ENCODE measurements at places on chromosomes 4 and X.

GRCh38 chr4:159719531-159719930, 616.7 kb downstream of the RAPGEF2 start:
- no peak for DNase-seq

GRCh38 chr4:172553216-172553615, 615.4 kb upstream of the GALNT7 start:
- DNase-seq, result no peak

DNA sequence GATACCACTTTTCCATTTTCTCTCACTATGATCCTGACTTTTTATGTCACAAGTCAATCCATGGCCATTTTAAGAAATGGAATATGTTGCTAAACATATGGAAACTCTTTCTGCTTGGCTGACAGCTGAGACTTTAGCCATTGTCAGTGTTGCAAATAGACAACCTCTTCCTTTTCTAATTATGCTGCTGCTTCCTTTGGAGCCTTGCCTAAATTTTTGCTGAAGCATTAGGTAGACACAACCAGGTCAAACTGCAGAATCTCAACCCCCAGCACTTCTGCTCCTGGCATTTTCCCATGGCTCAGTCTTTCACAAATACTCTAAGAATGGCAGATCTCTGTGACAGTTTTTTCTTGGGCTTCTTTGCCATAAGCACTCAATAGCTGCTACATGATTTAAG, 543.3 kb downstream of the GRID2 start:
- no peak for DNase-seq

DNA sequence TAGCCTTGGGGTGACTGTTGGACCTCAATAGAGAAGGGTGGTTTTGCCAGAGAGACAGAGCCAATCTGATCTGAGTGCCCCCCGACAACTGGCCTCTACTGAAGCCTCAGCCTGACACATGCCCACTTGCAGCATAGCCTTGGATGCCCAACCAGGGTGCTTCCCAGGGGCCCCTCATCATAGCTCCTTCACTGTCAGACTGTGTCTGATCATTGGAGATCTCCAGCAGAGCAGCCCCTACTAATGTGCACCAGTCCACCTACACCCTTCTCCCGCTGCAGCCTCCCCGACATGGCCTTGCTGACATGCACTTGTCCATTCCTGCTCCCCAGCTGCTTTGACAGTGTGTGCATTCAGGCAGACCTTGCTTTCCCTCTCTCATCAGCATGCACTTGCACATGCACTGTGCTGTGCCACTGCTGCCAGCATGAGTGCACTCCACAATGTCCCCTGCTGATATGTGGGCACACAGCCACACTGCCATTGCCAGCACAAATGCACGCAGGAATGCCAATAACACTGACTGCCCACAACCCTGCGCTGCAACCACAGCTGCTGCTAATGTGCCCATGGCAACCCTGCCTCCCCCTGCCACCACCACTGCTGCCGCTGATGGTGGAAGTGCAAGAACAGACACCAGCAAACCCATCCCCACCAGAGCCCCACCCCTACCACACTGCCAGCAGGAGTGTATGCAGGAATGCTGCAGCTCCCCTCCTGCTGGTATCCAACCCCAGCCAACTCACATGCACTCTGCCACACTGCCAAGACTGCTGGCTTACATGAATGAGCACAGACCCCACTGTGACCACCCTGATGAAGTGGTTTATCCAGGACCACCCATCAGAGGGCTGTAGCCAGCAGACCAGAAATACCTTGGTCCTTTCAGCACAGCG, 68.1 kb upstream of the ZMAT1 start:
- no peak for DNase-seq

- DNase-seq, result peak; percentile 1
Measured at GRCh38 chr4:137032222-137032621, 500.1 kb downstream of the PCDH18 start.

DNA sequence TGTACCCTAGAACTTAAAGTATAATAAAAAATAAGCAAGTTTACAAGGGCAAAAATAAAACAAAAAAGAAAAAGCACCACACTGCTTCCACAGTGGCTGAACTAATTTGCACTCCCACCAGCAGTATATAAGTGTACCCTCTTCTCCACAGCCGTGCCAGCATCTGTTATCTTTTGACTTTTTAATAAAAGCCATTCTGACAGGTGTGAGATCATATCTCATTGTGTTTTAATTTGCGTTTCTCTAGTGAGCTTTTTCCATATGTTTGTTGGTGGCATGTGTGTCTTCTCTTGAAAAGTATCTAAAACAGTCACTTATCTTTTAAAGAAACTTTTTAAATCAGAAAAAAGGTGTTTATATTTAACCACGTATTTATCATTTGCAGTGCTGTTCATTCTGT, 71.3 kb downstream of the NFKB1 start:
- no peak for DNase-seq

GRCh38 chr4:101730291-101731117, 60.0 kb upstream of the BANK1 start:
- peak; percentile 17 for DNase-seq

DNA sequence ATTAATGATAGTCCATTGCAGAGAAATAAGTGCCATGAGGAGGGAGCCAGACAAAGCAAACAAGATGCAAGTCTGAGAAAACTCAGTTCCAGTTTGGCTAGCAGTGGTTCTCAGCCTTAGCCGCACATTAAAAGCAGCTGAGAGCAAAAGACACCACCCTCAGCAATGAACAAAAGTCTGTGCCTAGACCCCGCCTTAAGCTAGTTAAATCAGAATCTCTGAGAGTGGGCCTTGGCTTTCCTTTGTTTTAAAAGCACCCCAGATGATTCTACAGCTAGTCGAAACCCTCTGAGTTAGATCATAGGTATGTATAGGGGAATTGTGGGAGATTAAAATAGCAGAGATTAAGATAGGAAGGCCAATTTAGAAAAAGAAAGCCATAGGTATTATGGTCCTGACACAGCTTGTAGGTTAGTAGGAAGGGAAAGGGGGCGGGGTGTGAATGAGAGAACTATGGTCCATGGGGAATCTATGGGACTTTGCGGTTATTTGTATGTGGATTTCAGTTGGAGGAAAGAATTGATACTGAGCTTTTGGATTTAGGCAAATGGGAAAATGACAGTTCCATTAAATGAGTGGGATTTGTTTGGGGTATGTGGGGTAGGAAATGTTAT, 12.0 kb downstream of the SPRY1 start:
- DNase-seq, result no peak

GRCh38 chr4:6041800-6042199, 23.6 kb upstream of the C4orf50 start:
- DNase-seq, result no peak

GRCh38 chr4:2290974-2291704, 29.2 kb upstream of the MXD4 start:
- no peak for DNase-seq

DNA sequence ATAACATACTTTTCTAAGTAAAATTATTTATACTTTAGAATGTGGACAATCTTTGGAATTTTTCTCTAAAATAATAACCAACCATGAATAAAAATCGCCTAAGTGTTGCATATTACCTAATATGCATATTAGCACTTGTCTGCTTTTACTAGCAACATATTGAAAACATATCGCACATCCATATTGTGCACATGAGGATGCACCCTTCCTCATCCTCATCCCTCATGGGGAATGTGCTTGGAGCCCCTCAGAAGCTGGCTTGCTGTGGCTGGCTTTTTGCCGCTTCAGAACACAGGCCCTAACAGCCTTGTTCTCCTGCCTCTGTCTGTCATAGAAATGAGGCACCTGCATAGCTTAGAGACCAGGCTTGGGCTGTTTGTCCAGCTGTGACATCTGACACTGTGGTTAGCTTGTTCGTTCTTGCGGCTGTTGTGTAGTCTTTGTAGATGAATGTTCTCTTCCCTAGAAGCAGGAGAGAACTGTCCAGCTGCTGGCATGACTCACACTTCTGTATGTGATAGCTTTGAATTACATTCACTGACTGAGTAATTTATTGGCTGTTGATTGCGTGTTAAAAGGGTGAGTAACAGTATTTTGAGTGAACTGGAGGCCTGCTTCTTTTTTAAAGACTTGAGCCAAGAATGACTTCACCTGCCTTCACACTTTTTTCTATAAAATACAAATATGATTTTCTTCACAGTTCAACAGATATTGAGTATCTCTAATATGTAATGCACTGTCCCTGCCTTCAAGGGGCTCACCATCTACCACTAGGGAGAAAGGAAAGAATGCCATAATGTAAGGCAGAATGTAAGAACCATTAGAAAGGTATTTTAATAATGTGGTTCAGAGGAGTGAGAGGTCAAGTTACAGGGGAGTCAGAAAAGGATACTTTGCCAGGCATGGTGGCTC, 81.9 kb downstream of the HMGB2 start:
- DNase-seq, result peak; percentile 91

GRCh38 chr4:154687840-154688239, 56.0 kb upstream of the LRAT start:
- DNase-seq, result no peak

DNA sequence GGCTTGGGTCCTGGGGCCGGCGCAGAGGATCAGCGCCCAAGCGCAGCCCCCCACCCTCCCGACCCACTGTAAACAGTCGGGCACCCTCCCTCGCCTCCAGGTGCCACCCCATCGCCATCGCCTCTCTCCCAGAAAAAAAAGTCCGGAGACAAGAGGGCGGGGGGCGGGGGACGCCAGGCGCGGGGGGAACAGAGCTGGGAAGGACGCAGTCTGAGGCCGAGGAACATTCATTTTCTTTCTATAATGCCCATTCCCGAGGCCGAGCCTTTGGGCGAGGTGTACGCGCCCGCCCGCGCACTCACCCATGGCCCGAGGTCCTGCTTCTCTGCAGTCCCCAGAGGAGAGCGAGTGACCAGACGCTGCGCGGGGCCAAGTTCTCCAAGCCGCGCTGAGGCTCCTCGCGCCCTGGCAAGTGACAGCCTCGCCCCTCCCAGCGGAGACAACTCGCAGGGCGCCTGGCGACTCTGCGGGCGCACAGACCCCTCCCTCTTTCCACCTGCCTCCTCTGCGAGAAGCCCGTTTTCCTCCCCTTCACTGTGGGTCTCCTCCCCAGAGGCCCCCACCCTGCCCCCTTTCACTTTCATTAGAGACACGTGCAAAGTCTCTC, 63.5 kb upstream of the WDR17 start:
- no peak for DNase-seq

DNA sequence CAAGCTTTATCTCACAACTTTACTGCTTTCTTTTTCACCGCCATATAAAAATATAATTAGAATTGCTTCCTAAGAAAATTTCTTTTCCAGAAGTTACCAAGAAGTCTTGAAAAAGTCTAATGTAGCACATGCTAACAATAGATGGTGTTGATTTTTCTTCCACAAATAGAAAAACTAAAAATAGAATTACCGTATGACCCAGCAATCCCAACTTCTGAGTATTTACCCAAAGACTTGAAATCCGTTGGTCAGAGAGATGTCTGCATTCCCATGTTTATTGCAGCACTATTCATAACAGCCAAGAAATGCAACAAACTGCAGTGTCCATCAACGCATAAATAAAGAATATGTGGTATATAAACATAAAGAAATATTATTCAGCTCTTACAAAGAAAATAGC, 17.8 kb upstream of the EDNRA start:
- no peak for DNase-seq

GRCh38 chr4:147824884-147825283, 93.0 kb downstream of the ARHGAP10 start:
- DNase-seq, result no peak

- peak; percentile 54 for DNase-seq
Measured at GRCh38 chrX:134512566-134512965, 52.6 kb downstream of the HPRT1 start.

DNA sequence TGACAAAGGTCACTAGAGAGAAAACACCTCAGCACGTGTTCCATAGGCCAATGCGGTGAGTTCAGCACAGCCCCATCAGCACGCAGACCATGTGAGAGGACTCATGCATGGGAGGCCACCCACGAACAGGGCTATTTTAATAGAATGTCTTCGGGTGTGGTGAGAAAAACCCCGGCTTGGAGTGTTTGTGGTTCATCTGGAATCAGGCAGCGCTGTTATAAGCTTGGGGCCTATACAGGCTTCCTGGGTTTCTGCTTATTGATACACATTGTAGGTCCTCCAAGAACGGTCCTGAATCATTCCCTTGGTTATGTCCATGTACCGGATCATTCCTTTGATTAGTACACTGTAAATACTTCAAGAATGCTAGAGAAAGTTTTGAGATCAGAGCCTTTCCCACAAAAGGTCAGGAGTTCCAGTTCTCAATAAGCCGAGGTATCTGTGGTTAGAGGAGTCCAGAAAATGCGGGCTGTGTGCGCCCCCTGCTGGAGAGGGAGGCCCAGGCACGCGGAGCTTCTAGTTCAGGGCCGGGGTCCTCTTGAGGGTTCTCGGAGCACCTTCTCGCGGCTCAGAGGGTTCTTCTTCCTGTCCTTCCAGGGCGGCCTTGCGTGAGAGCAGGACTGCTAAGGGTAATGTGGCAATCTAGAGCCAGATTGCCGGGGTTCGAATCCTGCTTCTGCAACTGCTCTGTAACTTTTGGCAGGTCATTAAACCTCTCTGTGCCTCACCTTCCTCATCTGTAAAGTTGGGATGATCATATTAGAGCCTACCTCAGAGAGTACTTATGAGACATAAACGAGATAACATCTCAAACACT, 51.8 kb downstream of the TLR10 start:
- peak; percentile 79 for DNase-seq

- DNase-seq, result no peak
Measured at GRCh38 chr4:184282895-184283654, 65.4 kb upstream of the ENPP6 start.

GRCh38 chr4:52968241-52968640, 106.1 kb downstream of the RASL11B start:
- no peak for DNase-seq

DNA sequence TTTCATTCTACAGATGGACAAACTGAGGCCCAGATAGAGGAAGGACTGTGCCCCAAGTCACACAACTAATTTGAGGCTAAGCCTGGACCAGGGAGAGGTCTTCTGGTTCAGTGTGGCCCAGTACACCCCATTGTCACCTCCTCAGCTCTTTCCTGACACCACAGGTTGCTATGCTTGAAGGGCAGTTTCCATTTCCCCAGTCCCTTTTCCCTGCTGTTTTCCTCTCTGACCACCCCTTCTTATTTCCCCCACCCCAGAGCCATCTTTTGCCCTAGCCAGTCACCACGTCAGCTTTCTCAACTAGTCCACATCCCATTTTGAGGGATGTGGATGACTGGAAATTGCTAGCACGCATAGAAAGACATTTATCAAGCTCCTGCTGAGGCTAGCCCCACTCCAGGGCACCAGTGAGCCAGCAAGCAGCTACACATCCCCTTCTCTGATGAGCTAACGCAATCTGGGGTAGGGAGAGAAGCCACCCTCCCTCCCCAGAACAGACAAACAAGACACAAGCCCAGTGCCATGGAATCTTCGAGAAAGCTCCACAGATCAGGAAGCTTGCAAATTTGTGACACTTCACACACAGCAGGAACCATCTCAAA, 1.3 kb downstream of the GABRE start:
- DNase-seq, result no peak

- DNase-seq, result no peak
Measured at GRCh38 chrX:133947022-133947421, 38.4 kb downstream of the GPC3 start.

GRCh38 chrX:371907-372306, 14.8 kb downstream of the PPP2R3B start:
- no peak for DNase-seq

- no peak for DNase-seq
Measured at GRCh38 chrX:71509289-71509688, 23.6 kb upstream of the OGT start.
